ENCODE measurements at places on chromosomes 3 and 15.
A peak's percentile ranks its signal among the peaks of the same experiment; 100 is the strongest.

GRCh38 chr3:123334056-123334455 is 114.8 kb downstream of the ADCY5 start:
- no peak for DNase-seq

- DNase-seq = no peak
Measured at GRCh38 chr3:138199851-138200250, 12.8 kb downstream of the ARMC8 start.

DNA sequence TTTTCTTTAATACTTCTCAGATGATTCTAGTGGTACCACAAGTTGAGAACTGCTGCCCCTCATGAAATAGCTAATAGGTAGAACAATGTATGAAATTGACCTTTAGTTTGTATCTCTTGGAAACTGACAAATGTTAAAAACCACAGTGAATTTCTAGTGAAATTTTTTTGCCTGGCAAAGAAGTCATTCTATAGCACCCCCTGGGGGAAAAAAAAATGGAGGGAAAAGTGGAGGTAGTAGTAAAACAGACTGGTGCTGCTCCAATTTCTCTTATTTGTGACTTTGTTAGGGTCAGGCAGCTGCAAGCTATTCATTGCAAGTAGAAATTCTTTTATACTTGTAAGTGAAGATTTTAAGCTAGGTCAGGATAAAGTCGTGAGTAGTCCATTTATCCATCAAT is 605.0 kb downstream of the NLGN1 start:
- no peak for DNase-seq

GRCh38 chr3:48962939-48963338 is 27.1 kb upstream of the P4HTM start:
- DNase-seq = no peak

DNA sequence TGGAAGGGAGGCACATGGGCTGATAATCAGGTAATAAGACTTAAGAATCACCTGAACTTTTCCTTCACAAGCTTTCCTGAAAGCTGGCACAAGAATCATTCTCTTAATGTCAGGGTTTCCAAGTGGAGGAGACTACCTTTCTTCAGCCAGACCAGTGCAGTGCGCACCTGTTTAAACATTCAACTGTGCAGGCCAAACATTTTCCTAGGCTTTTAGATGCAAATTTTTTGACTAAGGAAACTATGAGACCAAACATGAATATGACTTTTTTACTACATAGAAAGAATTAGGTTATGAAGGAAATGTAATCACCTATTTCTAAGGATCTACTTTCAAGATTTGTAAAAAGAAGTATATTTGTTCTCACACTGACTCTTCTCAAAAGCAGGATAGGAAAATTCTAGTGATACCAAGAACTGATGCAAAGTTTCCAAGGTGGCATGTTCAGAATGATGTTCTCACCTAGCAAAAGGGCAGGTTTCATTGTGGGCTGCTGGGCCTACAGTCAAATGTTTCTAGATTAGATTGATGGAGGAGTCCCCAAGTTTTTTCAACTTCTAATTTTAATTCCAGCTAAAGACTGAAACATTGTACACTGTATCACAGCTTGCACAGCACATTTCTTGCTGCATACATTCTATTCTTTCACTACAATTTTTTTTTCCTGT is 339.1 kb downstream of the TIGIT start:
- DNase-seq = no peak

DNA sequence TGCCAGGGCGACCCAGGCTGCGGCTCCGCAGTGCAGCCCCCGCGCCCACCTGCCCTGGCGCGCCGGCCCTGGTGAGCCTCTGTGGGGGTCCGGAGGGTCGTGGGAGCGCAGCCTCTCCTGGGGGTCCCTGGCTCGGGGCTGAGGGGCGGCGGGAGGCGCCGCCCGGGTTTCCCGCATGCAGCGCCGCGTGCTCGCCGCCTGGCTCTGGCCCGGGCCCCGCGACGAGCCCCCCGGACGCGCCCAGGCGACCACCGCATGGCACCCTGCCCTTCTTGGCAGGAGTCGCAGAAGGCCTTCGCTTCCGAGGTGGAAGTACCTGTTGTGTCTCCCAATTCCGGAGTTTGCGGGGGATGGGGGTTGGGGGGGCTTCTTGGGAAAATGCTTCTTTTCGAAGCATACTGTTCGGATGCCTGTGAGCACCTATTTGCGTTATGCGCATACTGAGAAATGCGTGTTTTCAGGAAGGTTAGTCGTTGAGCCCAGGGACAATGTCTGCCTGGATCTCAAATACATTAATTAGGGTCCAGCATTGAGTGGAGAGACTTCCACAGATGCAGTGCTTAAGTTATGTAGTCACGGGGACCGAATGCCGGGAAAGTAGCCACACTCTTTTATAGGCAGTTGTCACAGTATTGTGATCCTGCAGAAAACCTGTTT is 1.3 kb downstream of the GABRA5 start:
- no peak for DNase-seq

DNA sequence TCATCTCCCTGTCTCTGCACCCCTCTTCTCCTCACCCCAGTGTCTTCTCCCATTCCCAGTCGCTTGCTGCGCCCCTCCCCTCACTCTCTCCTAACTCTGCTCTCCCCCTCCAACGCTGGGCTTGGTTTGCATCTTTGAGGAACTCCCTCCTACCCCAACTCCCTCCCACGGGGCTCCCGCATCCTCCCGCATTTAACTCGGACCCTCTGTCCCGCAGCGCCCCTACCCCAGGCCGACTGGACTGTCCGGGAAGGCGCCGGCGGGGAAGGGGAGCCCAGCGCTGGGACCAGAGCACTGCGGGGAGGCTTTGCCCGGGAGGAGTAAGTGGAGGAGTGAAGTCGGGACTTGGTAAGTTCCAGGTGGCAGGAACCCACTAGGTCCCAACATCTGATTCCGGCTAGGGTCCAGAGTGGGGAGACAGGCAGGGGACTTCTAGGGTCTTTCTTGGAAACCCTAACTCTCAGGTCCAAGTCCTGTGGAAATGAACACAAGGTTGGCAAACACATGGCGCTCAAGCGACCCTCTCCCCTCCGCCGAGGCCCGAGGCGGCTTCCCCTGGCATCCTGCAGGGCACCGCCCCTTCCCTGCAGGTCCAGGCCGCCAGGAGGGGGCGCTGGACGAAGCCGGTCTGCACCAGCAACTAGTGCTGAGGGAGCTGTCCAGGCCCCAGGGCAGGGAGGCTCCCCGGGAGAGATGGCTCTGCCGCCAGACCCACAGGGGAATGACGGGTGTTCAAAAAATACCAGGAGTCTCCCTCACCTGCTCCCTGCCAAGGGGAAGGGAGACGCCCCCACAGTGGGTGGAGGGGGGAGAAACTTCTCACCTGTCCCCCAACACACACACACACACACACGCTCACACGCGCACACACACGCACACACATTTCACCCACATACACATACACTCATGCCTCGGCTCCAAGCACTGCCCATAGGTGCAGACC is 53.2 kb downstream of the LHFPL4 start:
- DNase-seq = peak; percentile 10

DNA sequence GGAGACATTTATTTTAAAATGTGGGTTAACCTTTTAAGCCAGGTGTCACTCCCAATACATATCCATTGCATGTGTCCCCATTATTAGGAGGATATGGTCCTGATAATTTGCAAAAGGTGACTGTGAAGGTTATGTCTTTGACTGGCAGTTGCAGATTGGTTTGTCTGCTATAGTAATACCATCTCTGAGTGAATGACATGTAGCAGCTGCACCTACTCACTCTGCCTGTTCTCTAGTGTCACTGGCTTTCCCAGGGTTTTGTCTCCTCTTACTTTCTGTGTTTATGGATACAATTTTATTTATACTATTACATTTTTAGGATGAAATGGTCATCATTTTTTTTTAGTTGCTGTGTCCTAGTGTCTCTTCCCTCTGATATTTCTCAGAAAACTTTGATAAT is 393.2 kb downstream of the C3orf38 start:
- no peak for DNase-seq

GRCh38 chr3:42518800-42519567 is 16.5 kb downstream of the VIPR1 start:
- no peak for DNase-seq

DNA sequence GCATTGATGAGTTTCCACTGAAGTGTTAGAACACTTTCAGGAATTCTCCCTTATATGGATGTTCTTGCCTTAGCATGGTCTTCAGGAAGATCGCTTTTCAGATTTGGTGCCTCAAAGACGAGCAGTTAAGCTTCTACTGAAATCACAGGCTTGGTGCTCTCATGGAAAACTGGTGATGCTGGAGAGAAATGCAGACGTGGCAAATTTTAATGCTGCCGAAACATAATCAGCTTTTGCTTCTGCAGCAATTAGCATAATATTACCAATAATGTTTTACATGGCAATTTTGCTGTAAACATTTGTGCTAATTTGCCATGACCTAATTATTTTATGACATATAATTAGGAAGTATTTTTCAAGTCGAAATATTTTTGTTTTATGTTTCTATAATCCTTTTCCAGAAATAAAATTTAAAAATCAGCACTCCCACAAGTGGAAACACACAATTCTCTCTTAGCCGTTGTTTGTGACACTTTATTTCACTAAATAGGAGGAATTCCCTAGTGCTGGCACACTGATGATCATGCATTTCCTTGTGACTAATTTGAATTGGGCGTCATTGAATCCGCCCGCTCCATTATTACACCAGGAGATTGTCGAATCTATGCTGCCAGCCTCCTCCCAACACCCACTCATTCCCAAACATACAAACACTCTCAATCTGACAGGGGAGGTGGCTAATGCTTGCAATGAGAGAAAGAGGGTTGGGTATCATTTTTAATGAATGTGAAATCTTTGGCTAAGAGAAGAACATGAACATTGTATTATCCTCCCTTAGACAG is 506.8 kb upstream of the PPP2R3A start:
- no peak for DNase-seq

- DNase-seq = no peak
Measured at GRCh38 chr3:104878395-104878794, 488.3 kb upstream of the ALCAM start.

GRCh38 chr15:86010398-86010797 is 69.3 kb upstream of the AGBL1 start:
- no peak for DNase-seq

DNA sequence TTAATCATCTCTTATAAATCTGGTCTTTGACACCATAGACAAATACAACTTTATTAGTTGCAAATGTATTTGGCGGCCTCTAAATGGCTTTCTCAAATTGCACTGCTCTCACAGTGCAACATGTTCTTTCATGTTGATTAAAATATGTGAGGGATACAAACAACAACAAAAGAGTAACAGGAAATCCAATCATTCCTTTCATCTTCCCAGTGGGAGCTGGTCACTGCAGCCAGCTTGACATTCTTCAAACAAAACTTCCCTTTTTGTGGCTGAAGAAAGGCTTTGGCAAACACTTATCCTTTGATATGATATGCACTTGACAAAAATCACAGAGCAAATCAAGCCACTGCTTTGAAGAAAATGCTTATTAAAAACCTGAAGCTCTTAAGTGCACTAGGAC is 973.6 kb downstream of the EPHA3 start:
- no peak for DNase-seq

GRCh38 chr15:89419370-89419984 is 76.9 kb downstream of the RHCG start:
- DNase-seq = no peak
